ENCODE measurements at places on chromosomes 4 and X.
A peak's percentile ranks its signal among the peaks of the same experiment; 100 is the strongest.

- peak; percentile 58 for DNase-seq
These were observed 93.7 kb downstream of the ADGRL3 start for GRCh38 chr4:61293707-61294400.

DNA sequence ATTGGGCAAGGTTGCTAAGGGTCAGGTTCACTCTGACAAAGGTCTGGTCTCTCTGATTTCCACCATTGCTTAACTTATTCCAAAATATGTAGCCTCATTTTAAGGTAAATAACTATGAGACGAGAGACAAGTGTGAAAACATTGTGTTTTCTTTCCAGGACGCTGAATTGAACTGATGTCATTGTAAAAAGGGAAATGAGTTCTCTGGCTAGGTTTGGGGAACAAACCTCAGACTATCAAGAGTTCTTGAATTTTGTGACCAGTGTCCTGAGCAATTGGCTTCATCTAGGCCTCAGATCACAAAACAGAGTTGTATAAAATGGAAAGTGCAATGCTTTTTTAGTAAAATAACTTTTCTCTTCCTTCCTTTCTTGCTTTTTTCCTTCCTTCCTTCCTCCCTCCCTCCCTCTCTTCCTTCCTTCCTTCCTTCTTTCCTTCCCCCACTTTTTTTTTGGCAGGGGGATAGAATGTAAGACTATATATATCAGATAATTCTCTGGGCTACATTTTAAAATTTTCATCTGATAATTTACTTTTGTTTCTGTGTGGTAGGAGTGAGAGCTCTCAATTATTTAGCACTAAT is 30.8 kb upstream of the CXCL8 start:
- no peak for DNase-seq

- DNase-seq = peak; percentile 99
These were observed at the start of gene MAGT1 for GRCh38 chrX:77894921-77895886. Gene MAGT1, minus strand, starts transcription at chrX:77895435. Its CDS starts 25 bp downstream, at chrX:77895410.

GRCh38 chr4:158159718-158160094 is 13.1 kb downstream of the GASK1B start:
- DNase-seq = no peak

DNA sequence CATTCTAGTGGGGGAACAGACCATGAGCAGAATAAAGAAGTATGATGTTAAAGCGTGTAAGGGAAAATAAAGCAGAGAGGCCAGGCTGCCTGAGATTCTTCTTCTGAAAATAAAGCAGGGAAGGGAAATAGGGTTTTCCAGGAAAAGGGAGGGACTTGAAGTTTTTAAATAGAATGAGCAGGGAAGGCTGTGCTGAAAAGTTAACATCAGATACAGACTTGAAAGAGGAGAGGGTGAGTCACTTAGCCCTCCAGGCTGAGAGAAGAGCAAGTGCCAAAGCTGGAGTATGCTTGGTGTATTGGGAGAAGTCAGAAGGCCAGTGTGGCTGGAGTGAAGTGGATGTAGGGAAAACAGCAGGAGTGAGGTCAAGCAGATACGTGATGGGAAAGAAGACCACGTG is 10.0 kb upstream of the PLK4 start:
- no peak for DNase-seq

DNA sequence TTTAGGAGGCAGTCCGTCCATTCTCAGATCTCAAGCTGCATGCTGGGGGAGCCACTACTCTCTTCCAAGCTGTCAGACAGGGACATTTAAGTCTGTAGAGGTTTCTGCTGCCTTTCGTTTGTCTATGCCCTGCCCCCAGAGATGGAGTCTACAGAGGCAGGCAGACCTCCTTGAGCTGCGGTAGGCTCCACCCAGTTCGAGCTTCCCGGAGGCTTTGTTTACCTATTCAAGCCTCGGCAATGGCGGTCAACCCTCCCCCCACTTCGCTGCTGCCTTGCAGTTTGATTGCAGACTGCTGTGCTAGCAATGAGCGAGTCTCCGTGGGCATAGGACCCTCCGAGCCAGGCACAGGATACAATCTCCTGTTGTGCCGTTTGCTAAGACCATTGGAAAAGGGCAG is 10.7 kb upstream of the ADH5 start:
- DNase-seq = no peak

DNA sequence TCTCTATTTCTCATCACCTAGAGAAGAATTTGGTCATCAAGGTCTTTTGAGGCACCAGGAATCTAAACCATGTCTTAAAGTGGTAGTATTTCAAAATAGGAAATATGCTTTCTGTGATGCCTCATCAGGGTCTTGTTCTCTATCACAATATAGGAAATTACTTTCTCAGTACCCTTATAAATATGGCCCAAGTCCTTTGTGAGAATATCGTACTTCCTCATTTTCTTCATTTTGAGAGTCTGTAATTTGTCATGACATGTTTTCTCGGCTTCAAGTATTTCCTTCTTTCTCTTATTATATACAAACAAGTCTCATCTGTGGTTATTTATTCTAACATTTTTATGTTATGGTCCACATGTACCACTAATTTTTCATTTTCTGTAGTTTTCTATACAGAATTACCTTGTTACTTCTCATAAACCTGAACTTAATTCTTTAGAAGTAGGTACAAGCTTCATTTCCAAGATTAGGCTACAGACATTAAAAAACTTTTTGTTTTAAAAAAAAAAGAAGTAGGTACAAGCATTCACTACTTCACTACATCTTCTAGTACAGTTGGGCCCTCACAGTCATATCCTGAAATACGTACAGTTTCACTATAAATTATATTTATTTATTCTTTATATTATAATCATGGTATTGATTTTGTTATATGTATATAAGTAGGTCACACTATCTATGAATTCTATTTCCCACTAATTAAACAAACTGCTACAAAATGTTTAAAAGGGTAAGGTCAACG is 54.4 kb downstream of the KLHL13 start:
- DNase-seq = no peak

- no peak for DNase-seq
These were observed 4.7 kb downstream of the BLTP1 start for GRCh38 chr4:122156819-122157218.

DNA sequence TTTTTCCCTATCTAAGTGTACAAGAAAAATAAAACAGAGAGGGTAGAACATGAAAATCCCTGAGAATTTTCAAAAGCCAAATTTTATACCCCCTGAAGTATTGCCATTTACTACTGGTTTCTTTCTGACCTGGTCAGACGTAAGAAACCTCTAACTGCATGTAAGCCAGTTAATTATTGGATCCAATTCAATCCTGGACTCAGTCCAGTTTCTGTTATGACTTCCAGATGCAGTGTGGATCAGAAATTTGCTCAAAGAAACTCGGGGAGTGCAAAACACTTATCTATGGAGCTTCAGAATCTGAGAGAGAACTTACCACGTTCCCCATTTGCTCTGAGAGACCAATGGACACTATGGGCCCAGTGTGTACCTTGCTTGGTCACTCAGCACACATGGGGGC is 383.5 kb downstream of the KLHL4 start:
- DNase-seq = no peak

GRCh38 chrX:41457613-41458192 is 10.6 kb downstream of the NYX start:
- DNase-seq = no peak

DNA sequence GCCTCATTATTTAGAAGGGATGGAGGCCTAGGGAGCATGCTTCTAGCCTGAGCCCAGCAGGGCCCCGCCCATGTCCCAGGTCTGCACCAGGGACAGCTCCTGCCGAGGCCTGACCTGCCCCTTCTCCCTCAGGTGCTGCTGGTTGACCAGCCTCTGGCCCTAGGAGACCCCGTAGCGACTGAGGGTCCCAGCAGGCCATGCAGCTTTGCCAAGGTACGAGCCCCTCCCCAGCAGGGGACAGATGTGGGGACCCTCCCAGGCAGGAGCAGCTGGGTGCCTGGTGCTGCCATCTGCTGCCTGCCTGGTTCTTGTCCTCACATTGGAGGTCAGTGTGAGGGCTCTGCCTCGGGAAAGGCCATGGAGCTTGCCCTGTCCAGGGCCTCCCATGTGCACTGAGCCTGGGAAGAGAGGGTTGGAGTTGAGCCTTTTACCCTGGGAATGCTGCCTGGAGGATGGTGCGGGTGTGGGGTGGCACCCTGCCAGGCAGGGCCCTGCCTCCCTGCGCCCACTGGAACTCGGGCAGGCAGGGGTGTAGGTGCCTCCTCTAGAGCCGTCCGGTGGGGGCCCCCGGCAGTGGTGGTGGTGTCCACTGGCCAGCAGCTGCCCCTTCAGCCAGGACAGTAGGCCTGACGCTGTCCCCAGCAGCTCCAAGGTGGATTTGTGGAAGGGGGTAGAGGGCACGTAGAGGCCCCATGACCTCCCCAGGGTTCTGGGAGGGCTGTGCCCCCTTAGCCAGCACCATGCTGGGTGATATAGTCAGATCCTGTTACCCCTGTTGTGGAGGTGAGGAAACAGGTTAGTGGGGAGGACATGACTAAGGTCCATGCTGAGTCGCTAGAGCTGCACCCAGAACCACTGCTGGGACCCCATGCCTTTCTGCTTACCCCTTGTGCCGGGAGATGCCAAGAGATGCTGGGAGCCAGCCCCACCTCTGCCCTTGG is 2.2 kb upstream of the MSANTD1 start:
- peak; percentile 19 for DNase-seq

DNA sequence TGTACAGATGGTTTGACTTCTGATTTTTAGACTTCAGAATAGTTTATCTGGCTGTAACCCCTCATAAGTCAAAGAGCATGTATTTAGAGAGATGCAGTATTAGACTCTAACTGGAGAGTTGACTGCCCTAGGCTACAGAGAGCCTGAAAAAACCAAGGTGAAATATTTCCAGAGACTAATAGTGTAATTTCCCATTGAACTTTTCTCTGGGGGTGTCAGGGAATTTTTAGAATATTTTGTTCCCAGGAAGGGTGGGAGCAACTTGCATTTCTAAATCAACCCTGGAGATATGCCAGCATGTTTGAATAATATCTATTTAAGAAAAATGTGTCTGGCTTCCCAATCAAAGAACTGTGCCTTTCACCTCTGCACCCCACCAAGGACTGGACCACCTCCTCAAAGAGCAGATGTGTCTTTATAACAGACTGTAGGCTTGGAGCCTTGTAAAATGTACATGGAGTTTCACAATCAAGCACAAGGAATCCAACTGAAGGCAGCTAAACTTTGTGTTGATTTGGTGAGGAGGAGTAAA is 2.0 kb downstream of the ANXA3 start:
- no peak for DNase-seq
